Renal pelvis (tissue), 12 donors: ENCODE measurements at places on chromosomes 12 and 14. TPM values are rescaled to one million over a fixed set of nuclear protein-coding genes. Genes with fewer than 3 reads are reported as not detected.

ITGB7 gene
- polyA plus RNA-seq: 1.7 TPM

GRCh38 chr12:52615912-52616311, 2.4 kb downstream of the KRT73 start:
- no peak for DNase-seq

- DNase-seq: no peak
Observed at GRCh38 chr12:55642669-55643068, 6.0 kb downstream of the OR10P1 start.

- DNase-seq: no peak
Observed at GRCh38 chr14:70901269-70901668, 6.0 kb upstream of the PCNX1 start.

DNA sequence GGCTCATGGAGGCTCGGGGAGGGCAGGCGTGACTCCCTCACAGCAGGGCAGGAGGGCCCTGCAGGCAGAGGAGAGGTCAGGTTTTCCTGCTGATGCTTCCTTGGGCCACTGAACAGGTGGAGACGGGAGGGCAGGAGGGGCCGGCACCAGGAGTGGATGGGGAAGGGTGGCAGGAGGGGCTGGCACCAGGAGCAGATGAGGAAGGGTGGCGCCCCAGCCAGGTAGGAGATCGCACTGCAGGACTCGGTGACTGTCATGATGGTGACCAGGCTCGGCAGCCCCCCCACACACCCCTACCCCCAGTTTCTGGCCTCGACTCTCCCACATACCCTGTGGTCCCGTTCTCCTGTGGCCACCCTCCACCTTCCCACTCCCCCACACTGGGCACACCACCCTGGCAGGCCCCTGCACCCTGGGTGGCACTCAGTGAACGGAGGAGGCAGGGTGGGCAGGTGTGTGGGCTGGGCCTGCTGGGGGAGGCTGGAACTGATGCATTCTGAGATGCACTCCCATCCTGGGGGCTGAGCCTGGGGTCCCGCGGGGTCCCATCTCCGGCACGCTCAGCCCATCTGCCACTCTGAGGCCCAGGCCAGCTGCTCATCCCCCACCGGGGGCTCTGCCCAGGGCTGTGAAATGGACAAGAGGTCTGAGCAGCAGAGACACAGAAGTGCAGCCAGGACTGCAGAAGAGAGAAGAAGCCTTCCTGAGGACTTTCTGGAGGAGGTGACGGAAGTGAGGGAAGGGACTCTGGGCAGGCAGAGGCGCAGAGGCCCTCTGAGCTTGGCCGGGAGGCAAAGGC, 2.8 kb downstream of the NUDT14 start:
- DNase-seq: no peak

ACSS3 gene
- 18.6 TPM for polyA plus RNA-seq

SEL1L gene
- polyA plus RNA-seq: 69.6 TPM

GRCh38 chr12:97140355-97140754, 233.3 kb downstream of the NEDD1 start:
- no peak for DNase-seq

- peak; percentile 87 for DNase-seq
Observed at GRCh38 chr12:6370994-6371754, 4.2 kb downstream of the SCNN1A start.

KRT80 gene
- polyA plus RNA-seq: 0.99 TPM

GRCh38 chr12:124126950-124127655, 154.1 kb downstream of the ZNF664 start:
- DNase-seq: no peak

FOXA1 gene
- 2.5 TPM for polyA plus RNA-seq

GRCh38 chr12:51171884-51172514, 936 bp downstream of the TFCP2 start:
- DNase-seq: no peak

CIROP gene
- polyA plus RNA-seq: not detected
